ENCODE measurements at places on chromosomes 1 and 21. TPM values are rescaled to one million over a fixed set of nuclear protein-coding genes. Genes with fewer than 3 reads are reported as not detected.

DNA sequence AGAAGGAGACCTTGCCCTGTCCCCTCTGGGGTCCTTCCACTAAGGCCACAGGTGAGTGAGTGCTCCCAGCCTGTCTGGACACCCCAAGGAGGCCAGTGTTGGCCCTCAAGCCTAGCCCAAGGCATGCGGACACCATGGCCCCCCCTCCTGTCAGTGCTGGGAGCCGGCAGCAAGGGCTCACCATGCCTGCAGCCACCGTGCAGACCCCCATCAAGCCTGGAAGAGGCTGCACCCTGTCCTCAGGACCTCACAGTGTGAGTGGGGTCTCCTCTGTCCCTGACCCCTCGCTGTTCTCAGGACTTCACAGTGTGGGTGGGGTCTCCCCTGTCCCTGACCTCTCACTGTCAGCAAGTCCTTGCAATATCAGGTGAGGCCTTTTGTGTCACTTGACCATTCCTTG lies 33.2 kb upstream of the PRSS38 start:
- no peaks in the 10 kb centered on the region for H3K36me3 ChIP-seq
- no peaks in the 10 kb centered on the region for H3K27me3 ChIP-seq
- peaks cover 15% of the 10 kb centered on the region for H3K4me1 ChIP-seq

GRCh38 chr1:4769516-4770280 lies 115.3 kb downstream of the AJAP1 start:
- no peaks in the 10 kb centered on the region for H3K4me1 ChIP-seq
- H3K36me3 ChIP-seq, result no peaks in the 10 kb centered on the region
- H3K27ac ChIP-seq, result no peak overlapping the region
- DNase-seq, result no peak
- H3K27me3 ChIP-seq, result no peaks in the 10 kb centered on the region
- no peak overlapping the region for H3K4me3 ChIP-seq

GRCh38 chr1:81369833-81370232 lies 430.9 kb upstream of the ADGRL2 start:
- DNase-seq, result no peak
- no peaks in the 10 kb centered on the region for H3K4me1 ChIP-seq
- H3K4me3 ChIP-seq, result no peak overlapping the region
- no peaks in the 10 kb centered on the region for H3K36me3 ChIP-seq
- no peaks in the 10 kb centered on the region for H3K27me3 ChIP-seq

- H3K4me1 ChIP-seq, result no peaks in the 10 kb centered on the region
- no peak overlapping the region for H3K4me3 ChIP-seq
- no peak for DNase-seq
- H3K27me3 ChIP-seq, result no peaks in the 10 kb centered on the region
- no peak overlapping the region for H3K27ac ChIP-seq
- no peaks in the 10 kb centered on the region for H3K36me3 ChIP-seq
Measured at GRCh38 chr1:219446288-219446687, 166.6 kb downstream of the ZC3H11B start.

- no peaks in the 10 kb centered on the region for H3K27me3 ChIP-seq
- H3K27ac ChIP-seq, result no peak overlapping the region
- peaks cover 21% of the 10 kb centered on the region for H3K4me1 ChIP-seq
Measured at GRCh38 chr21:43763901-43764523, 12.1 kb downstream of the CSTB start.

DNA sequence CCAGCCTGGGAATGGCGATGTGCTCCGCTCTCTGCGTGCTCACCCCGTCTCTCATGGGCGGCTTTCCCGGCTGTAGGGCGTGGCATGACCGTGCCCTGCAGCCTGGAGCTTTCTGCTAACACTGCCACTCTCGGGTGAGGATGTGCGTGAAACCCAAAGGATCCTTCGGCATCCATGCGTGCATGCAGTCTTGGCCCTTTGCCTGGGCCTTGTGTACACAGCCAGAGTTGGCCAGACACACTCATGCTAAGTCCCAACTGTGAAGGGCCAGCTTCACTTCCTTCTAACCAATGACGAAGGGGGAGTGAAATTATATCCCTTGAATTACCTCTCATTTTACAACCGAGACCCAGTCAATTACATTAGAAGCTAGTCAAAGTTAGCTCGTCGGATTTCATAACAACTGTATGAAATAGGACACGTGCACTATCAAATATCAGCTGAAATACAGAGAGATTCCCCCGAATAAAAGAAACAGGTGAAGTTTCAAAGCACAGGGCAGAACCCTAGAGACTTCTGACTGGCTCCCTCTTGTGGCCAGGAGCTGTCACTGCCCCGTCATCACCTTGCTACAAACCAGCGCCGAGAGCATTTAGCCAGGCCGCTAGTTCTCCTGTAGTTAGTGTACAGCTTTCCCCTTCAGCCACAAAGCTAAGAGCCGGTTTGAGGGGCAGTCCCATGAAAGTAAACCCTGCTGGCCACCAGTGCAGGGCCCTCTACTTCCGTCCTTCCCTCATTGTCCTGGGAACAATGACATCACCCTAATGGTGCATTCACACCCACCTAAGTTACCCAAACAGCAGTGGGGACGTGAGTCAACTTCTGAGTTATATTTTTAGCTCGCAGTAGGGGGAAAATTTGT lies 63.4 kb upstream of the COA6 start:
- no peaks in the 10 kb centered on the region for H3K27me3 ChIP-seq
- H3K4me3 ChIP-seq, result peak overlapping the region; percentile 56
- peaks cover 17% of the 10 kb centered on the region for H3K4me1 ChIP-seq
- DNase-seq, result no peak

GRCh38 chr1:186762653-186763052 lies 66.1 kb upstream of the PLA2G4A start:
- H3K27ac ChIP-seq, result no peak overlapping the region
- H3K36me3 ChIP-seq, result no peaks in the 10 kb centered on the region
- no peaks in the 10 kb centered on the region for H3K27me3 ChIP-seq
- no peak overlapping the region for H3K4me3 ChIP-seq

DNA sequence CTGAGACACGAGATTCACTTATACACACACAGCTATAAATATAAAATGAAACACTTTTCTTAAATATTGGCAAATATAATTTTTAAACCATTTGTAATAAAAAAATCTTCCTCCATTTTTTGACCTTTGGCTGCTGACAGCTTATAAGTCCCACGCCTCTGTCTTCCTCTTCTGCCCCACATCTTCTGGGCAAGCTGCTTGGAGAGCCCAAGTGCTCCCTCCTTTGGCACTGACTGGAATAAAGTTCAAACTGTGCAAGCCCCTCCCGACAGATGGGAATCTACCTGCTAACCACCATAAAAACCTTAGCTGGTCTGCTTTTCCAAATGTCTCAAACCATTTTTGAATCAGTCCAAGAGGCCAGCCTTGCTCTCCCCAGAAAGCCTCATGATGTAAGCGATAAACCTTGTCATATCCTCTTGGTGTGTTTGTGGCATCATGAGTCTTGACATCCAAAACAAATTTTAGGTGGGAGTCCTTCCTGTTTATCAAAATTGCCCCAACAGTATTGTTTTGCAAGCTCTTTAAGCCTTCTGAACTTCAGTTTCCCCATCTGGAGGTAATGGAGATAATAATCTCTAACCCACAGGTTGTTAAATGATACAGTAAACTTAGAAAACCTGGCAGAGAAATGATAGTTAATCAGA lies 99.8 kb downstream of the SNX7 start:
- no peaks in the 10 kb centered on the region for H3K27me3 ChIP-seq
- no peak overlapping the region for H3K27ac ChIP-seq
- peaks cover 4% of the 10 kb centered on the region for H3K4me1 ChIP-seq
- no peak for DNase-seq

DNA sequence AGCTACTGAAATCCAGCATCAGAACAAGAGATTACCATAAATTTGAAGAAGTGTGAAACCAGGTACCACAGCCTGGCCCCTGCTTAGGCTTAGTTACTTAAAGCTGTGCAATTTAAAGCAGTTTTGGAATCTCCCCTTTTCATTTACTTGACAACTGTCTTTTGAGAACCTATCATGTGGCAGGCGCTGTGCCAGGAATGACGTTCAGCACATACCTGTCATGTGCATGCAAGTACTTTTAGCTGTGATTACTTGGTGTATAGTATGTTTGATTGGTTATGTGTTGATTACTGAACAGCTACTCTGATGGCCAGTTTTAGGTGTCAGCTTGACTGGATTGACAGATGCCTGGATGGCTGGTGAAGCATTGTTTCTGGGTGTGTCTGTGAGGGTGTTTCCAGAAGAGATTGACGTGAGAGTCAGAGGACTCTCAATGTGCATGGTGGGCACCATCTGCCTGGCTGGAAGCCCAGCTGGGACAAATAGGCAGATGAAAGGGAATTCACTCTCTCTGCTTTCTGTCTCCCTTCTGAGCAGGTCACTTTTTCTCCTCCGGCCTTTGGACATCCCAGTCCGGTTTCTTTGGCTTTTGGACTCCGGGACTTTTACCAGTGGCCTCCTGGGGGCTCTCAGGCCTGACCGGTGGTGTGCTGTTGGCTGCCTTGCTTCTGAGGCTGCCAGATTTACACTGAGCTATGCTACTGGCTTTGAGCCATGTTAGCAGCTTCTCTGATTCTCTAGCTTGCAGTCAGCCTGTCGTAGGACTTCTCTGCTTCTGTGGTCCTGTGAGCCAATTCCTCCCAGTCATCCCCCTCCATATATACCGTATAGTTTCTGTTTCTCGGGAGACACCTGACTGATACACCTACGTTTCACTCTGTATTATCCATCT lies 178.0 kb downstream of the RYR2 start:
- DNase-seq, result no peak
- peak overlapping the region; percentile 8 for H3K4me3 ChIP-seq
- H3K36me3 ChIP-seq, result no peaks in the 10 kb centered on the region
- no peak overlapping the region for H3K27ac ChIP-seq
- no peaks in the 10 kb centered on the region for H3K27me3 ChIP-seq
- H3K4me1 ChIP-seq, result peaks cover 27% of the 10 kb centered on the region

- H3K4me3 ChIP-seq, result no peak overlapping the region
- DNase-seq, result no peak
Measured at GRCh38 chr21:39187141-39187540, 3.9 kb upstream of the PSMG1 start.

DNA sequence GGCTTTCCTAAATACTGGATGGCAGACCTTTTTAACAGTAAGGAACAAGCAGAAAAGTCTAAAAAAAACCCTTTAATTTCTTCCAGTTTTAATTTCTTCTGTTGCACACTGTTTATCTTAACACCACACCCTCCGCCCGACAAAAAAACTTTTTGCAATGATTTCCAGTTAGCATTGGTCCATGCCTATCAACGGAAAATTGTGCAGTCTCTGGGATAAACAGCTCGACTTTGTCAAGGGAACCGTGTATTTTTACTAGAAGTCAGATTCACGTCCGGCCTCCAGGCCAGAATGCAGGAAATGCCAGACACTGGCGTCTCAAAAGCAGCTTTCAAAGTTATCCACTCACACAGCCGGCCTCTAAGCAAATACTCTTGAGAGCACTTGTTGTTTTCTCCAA lies 378 bp upstream of the NUP210L start:
- peaks cover 11% of the 10 kb centered on the region for H3K36me3 ChIP-seq
- H3K4me1 ChIP-seq, result peaks cover 28% of the 10 kb centered on the region
- DNase-seq, result peak; percentile 13
- H3K27me3 ChIP-seq, result no peaks in the 10 kb centered on the region
- peak overlapping the region; percentile 68 for H3K27ac ChIP-seq

DNA sequence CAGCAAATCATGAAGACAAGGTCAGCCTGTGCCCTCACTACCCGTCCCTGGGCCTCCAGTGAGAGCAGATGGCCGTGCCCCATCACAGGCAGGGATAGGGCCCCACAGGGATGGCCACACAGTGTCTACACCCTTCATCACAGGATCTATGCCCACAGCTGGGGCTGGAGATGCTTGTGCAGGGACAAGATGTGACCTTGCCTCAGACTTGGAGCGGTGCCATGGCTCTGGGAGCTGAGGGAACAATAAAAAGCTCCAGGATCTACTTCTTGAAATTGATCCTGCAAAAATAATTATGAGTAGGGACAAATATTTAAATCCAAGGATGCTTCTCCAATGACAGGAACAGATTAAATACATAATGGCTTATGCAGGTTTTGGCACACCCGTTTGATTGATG lies 25.4 kb upstream of the TCEA3 start:
- no peak overlapping the region for H3K27ac ChIP-seq
- H3K36me3 ChIP-seq, result no peaks in the 10 kb centered on the region
- DNase-seq, result no peak
- no peaks in the 10 kb centered on the region for H3K27me3 ChIP-seq

GRCh38 chr1:219897914-219898313 lies 30.4 kb downstream of the SLC30A10 start:
- H3K4me1 ChIP-seq, result no peaks in the 10 kb centered on the region
- H3K27me3 ChIP-seq, result no peaks in the 10 kb centered on the region
- H3K27ac ChIP-seq, result no peak overlapping the region
- H3K4me3 ChIP-seq, result no peak overlapping the region

DNA sequence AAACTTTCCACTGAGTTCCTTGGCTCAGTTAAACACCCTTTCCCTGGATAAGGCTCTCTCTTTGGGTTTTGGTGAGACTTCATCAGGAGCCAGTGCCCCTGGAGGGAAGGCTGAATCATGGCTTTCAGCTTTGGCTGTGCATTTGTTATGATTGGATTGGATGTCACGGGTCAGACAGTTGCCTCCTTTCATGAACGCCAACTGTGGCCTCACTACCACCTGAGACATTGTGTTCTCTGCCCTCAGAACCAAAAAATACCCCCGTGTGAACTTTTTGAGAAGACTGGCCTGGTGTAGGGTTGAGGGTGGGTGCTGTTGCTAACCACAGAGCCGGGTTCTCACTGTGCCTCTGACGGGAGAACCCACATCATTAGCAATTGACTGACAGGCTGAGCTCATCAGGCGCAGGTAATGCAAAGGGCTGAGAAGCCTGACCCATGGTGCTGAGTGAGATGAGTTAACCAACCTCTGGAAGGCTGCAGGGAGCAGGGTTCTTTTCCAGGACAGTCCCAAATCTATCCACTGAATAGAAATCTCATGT lies 65.6 kb downstream of the HHAT start:
- peak overlapping the region; percentile 81 for H3K27ac ChIP-seq
- peaks cover 26% of the 10 kb centered on the region for H3K4me1 ChIP-seq
- peak overlapping the region; percentile 17 for H3K4me3 ChIP-seq
- H3K27me3 ChIP-seq, result no peaks in the 10 kb centered on the region
- DNase-seq, result peak; percentile 16

- H3K36me3 ChIP-seq, result no peaks in the 10 kb centered on the region
- peak overlapping the region; percentile 82 for H3K4me3 ChIP-seq
- no peak for DNase-seq
- H3K4me1 ChIP-seq, result no peaks in the 10 kb centered on the region
- H3K27ac ChIP-seq, result no peak overlapping the region
- H3K27me3 ChIP-seq, result no peaks in the 10 kb centered on the region
Measured at GRCh38 chr1:7680955-7681268, 90.2 kb upstream of the VAMP3 start.

- no peak overlapping the region for H3K27ac ChIP-seq
- no peaks in the 10 kb centered on the region for H3K4me1 ChIP-seq
- H3K4me3 ChIP-seq, result no peak overlapping the region
- no peaks in the 10 kb centered on the region for H3K36me3 ChIP-seq
Measured at GRCh38 chr1:248688527-248689298, 13.9 kb downstream of the OR14I1 start.

- H3K27me3 ChIP-seq, result no peaks in the 10 kb centered on the region
- no peak overlapping the region for H3K4me3 ChIP-seq
- H3K36me3 ChIP-seq, result peaks cover 8% of the 10 kb centered on the region
- peaks cover 62% of the 10 kb centered on the region for H3K4me1 ChIP-seq
Measured at GRCh38 chr1:113977906-113978305, 1.4 kb upstream of the OLFML3 start.

Gene CFAP45
- 0.95 TPM for total RNA-seq

Gene ANKRD45
- total RNA-seq, result not detected

Gene SH2D1B
- total RNA-seq, result not detected

Gene AVPR1B
- not detected for total RNA-seq

Gene LMOD1
- total RNA-seq, result 638 TPM

Gene TMEM82
- not detected for total RNA-seq

Gene GPR153
- 4.6 TPM for total RNA-seq

Gene RAVER2
- 18.3 TPM for total RNA-seq

Gene DISP3
- total RNA-seq, result not detected
